Naive thymus-derived CD8-positive, alpha-beta T cell (primary cell): ENCODE measurements at places on chromosomes 16 and 17. TPM values are rescaled to one million over a fixed set of nuclear protein-coding genes. Genes with fewer than 3 reads are reported as not detected.
A peak's percentile ranks its signal among the peaks of the same experiment; 100 is the strongest.

- no peak for DNase-seq
Measured at GRCh38 chr17:35477248-35477647, 28.7 kb upstream of the SLFN13 start.

DNA sequence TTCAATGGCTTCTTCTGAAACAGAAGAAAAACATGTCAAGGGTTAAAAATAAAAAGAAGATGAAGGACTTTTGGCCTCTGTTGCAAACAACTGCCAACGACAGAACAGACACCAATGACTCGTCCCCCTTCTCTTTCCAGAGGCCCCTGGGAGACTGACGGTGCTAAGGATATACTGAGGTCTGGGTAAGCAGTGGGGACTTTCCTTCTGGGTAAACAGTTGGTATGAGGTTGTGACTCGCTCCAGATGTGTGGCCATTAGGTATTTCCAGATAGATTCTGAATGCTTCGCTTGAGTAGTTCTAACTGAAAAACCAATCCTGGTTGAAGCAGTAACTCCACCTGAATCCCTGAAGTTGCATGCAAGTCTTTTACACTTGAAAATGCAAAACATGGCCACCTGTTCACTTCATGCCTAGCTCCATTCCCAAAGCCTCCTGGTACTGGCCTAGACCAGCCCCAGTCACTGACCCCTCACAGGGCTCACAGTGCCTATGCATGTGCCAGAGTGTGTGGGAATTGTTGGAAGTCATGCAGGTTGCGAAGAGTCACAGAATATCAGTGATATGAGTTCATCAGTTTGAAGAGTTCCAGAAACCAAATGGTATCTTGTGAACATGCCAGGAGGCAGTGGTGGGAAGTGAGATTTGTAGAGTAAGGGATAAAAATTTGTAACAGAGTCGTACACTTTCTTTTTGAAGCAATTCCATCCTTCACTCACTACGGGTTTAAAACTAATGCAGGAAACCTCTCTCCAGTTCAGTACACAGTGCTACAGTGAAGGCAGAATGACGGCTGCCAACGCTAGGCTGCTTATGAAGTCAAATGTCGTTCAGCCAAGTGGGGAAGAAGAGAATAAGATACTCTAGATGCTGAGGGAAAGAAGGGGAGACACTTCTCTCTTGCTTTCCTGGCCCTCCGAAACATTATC lies 217.8 kb downstream of the ZFHX3 start:
- DNase-seq = no peak

DNA sequence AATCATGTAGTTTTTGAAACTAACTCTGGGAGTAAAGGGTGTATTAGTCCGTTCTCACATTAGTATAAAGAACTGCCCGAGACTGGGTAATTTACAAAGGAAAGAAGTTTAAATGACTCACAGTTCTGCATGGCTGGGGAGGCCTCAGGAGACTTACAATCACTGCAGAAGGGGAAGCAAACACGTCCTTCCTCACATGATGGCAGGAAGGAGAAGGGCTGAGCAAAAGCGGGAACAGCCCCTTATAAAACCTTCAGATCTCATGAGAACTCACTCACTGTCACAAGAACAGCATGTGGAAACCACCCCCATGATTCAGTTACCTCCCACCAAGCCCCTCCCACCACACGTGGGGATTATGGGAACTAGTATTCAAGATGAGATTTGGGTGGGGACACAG lies 256.5 kb upstream of the TNRC6C start:
- no peak for DNase-seq

- no peak for DNase-seq
Measured at GRCh38 chr17:17621254-17621653, 29.7 kb upstream of the PEMT start.

GRCh38 chr17:78889531-78889930 lies 13.5 kb downstream of the CEP295NL start:
- DNase-seq = no peak

DNA sequence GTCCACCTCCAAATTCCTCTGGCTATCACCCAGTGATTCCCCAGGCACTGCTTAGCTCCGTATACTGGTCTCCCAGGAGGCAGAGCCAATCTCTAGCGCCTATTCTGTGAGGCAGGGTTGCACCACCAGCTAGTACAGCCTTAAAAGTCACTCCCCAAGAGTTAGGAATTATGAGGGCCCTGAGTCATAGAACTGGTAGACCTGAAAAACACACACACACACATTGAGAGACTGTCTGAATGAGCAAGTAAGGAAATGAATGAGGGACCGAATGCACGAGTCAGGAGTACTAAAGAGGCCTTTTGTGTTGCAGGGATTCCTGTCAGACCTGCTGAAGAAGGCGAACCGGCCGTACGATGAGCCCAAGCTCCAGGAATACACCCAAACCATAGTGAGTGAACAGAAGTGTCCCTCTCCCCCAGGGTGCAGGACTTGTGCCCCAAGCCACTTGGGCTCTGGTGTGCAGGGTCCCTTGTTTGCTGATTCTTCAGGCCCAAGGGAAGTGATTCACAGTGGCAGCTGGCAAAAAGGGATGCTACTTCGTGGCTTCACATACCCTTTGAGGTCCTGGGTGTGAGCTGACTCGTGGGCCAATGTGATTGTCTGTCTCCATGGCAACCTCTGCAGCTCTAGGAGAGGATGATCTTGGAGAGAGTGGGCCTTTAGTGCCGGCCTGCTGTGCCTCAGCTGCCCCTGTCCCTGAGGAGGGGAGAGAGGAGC lies 24.7 kb downstream of the CALB2 start:
- no peak for DNase-seq

- DNase-seq = no peak
Measured at GRCh38 chr17:1469231-1469852, 13.3 kb upstream of the CRK start.

- DNase-seq = no peak
Measured at GRCh38 chr17:70185285-70185684, 16.0 kb downstream of the KCNJ2 start.

DNA sequence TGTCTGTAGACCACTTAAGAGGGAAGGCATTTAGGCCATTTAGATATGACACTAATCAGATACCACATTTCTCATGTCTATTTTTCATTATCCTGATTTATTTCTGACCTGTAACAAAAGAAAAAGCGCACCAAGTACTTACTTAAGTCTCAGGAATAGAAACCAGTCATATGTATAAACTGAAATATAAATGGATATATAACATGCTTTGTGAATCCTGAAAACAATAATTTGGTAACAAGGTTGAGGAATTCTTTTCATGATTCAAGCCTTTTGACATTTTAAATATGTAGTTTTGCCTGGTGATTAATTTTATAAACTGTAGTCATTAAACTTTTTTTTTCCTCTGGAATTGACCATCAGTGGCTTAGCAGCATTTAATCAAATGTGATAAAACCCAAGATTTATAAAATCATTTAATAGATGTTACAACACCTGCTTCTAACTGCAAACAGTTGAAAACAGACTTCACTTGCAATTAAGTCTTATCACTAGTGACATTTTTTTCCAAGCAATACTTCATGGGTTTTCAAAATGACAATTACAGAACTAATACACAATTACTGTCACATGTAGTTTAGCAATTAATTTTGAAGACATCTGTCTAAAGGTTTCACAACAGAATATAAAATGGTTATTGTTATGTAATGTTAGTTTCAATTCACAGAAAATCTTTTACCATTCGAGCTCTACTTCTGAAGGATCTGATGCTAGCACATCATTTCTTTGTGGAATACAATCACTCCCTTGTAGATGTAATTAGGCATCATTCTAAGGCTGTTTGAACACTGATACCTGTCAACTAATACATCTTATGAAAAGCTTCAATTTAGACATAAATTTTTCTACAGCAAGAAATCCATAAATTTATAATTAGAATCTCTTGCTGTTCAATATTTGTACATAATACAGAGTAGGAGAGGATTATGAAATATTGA lies 110.3 kb downstream of the TOX3 start:
- no peak for DNase-seq

GRCh38 chr16:81488687-81489411 lies 44.2 kb downstream of the CMIP start:
- DNase-seq = no peak

- DNase-seq = peak; percentile 70
Measured at GRCh38 chr16:88651276-88651988, 579 bp upstream of the CYBA start.

Gene TMC8
- polyA plus RNA-seq = 72.9 TPM

Gene KRT16
- polyA plus RNA-seq = not detected
